ENCODE measurements at places on chromosomes 6 and 20.

DNA sequence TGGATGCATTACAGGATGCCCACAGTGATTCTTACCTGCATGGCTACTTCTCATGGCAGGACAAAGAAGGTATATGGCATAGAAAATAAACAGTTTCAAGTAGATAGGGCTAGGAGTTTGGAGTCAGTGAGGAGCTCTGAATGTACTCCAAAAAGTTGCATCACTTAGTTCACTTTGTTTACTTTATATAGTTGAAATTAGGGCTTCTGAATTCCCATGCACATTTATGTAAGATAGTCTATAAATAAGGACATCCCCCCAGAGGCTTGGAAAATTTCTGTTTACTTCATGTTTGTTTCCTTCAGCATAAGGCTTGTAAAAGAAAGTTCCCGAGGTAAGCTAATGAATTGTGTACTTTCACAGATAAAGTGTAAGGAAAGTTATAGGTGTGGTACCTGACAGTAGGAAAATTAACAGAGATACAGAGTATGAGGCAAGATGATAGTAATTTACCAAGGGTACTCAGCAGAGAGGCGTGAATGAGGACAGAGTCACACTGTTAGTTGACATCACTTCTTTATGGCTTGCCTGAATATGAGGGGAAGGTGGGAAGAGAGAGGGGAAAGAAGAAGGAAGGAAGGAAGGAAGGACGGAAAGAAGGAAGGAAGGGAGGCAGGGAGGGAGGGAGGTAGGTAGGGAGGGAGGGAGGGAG is 51.1 kb downstream of the ADTRP start:
- no peak for DNase-seq

DNA sequence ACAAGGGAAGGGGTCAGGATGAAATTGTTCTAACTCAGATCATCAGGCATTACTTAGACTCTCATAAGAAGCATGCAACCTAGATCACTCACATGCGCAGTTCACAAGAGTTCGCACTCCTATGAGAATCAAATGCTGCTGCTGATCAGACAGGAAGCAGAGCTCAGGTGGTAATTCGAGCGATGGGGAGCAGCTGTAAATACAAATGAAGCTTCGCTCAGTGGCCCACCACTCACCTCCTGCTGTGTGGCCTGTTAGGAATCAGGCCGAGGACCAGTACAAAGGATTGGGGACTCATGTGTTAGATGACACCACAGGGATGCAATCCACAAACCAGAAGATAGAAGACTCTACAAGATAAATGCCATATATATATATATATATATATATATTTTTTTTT is 31.5 kb upstream of the TOP1 start:
- no peak for DNase-seq

DNA sequence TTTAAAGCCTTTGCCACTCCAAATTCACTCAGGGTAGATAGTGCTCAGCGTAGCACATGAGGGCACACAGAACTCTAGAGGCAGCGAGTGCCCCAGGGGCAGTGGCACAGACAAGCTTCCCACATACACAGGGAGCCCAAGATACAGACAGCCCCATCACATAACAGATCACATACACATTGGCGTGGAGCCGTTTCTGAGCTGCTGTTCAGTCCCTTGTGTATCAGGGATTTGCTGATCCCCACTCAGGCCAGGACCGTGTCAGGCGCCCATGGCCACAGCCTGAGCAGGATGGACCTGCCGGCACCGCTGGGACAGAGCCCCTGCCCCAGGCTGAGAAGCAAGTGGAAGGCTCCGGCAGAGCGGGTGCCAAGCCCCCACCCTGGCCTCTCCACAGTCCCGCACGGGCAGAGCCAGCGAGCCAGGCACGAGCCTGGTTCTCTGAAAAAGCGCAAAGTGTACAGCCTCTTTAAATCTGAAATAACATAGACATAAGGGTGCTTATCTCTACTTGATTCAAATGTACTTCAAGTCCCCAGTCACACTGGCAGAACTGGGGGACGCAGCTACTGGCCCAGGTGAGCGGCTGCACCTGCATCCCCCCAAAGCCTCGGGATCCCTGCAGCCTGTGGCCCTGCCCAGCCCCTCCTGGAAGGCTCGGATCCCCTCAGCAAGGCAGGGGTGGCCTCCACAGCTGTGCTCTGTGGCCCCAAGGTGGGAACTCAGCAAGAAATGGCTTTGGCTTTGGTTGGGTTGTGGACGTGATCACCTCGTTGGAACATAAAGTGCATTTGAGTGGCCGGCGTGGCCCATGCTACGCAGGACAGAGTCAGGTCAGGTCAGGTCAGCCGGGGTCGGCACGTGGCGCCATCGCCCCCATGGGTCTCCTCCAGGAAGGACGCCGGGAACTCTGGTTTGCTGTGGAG is 231.3 kb downstream of the ERMARD start:
- DNase-seq, result no peak

DNA sequence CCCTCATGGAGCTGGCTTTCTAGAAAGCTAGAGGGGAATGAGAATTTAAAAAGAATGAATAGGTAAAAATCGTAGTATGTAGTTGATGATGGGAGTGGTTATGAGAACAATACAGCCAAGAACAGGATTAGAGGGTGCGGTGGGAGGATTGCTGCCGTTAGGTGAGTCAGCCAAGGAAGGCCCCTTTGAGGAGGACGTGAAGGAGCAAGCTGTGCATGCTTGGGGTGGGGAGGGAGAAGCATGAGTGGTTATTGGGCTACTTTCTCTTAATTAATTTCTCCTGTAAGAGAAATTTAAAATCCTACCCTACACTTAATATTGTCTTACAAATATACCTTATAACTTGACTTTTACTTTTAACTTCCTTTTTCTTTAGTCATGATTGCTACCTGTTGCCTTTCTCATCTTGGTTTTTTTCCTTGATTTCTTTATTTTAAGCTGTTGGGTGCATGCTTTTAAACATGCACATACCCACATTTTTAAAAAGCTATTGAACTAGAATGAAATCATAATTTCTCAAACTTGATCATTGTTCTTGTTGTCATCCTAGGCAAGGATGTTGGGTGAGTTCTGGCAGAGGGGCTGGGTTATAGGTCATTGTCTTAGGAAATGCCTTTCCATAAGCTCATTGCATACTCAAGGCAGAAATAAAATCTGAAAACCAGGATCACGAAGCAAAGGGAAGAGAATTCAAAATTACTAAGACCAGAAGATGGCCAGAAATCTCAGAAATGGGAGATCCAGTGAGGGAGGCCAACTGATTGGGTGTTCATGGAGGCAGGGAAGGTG is 114.5 kb downstream of the TCP11 start:
- no peak for DNase-seq

GRCh38 chr6:84667252-84668213 is 96.9 kb downstream of the TBX18 start:
- no peak for DNase-seq

GRCh38 chr6:46626228-46626909 is 26.2 kb downstream of the CYP39A1 start:
- no peak for DNase-seq

- no peak for DNase-seq
Measured at GRCh38 chr20:32607727-32608663, 22.9 kb upstream of the NOL4L start.

DNA sequence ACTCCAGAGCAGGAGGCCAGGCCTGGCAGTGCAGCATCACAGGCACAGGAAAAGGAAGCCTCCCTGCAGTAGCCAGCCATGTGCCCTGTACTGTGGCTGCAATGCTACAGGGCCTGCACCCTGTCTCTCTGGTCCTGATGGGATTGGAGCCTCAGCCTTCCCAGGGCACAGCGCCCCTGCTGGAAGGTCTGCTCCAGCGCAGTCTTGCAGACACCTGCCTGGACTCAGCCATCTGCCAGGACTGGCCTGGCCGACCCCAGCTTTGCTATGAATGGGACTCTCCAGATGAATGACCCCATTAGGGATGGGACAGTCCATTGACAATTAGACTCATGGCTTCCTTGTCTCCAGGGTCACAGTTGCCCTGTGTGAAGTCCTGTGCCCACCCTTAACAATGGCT is 251.6 kb downstream of the ERMARD start:
- no peak for DNase-seq

DNA sequence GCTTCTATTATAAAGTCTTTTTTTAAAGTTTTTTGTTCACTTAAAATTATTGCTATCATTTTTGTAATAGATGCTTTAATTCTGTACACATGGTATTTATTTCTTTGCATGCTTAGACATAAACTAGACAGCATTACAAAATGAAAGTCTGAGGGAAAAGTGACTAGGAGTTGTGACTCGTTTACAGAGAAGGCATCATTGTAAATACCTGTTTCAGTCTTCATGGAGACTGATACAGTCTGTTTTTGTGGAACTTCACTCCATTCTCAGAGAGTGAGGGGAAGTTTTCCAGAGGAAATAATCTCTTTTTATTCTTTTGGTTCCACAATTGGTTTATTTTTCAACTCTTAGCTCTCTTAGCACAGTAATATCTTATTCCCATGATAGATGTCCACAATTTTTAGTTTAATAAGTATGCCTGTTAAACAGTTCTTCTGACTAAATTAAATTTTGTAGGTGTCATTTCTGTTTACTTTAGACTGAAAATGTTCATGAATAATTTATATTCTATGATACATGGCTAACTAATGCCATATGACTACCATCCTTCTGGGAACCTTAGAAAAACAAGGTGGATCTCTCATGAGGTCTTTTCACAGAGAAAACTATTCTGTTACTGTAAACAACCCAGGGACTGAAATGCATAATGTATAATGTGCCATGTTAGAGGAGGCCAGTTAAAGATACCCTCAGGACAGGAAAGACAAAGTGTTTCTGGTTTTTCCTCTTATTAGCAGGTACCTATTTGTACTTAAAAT is 69.2 kb downstream of the MYO6 start:
- no peak for DNase-seq

- peak; percentile 12 for DNase-seq
Measured at GRCh38 chr6:157659536-157660271, 163.3 kb upstream of the SNX9 start.

DNA sequence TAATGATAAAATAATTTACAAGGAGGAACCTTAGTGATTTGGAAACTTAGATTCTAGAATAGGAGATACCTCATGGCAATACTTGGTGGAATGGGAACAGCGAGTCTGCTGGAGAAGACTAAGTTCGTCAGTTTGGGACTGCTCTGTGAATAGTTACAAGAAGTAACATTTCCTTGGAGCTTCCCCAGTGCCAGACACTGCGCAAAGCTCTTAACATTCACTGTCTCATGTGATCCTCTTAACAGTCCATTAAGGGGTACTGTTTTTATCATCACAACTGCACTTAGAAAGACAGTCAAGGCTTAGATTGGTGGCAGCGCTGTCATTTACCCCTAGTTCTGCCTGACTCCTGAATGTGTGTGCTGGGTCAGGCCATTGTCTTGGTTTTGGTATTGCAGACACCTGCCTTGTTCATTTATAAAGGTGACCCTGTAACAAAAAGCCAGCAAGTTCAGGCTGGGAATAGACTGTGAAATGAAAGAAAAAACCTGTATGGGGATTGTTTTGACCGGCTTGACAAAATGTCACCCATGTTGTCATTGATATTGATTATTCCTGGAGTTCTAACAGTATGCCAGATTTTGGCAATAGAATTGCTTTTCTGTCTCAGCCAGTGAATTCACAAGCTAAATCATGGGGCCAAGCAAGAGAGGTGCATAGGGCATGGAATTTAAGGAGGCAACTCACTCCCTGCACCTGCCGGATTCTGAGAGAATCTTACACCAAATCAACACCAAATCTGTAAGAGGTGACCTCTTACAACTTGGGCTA is 118.4 kb downstream of the SASH1 start:
- DNase-seq, result no peak

DNA sequence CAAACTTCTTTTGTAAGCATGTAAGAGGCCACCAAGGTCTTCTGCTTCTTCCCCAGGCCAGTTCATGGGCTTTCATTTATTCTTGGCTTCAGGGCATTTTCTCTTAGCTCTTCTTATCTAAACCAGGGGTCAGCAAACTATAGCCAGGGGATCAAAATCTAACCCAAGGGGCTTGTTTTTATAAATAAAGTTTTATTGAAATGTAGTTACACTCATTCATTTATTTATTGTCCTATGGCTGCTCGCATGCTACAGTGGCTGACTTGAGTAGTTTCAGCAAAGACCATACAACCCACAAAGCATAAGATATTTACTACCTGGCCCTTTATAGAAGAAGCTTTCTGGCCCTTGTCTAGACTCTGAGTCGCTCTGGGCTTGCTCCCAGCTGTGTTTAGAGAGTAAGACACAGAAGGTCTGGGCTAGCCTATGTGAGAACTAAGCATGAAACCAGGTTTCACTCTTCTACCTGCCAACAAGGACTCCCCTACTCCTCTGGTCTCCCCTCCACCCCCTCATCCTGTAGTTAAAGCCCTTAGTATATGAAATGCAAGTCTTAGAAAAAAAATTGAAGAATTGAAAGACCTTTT is 43.2 kb downstream of the KHDC1L start:
- DNase-seq, result no peak

DNA sequence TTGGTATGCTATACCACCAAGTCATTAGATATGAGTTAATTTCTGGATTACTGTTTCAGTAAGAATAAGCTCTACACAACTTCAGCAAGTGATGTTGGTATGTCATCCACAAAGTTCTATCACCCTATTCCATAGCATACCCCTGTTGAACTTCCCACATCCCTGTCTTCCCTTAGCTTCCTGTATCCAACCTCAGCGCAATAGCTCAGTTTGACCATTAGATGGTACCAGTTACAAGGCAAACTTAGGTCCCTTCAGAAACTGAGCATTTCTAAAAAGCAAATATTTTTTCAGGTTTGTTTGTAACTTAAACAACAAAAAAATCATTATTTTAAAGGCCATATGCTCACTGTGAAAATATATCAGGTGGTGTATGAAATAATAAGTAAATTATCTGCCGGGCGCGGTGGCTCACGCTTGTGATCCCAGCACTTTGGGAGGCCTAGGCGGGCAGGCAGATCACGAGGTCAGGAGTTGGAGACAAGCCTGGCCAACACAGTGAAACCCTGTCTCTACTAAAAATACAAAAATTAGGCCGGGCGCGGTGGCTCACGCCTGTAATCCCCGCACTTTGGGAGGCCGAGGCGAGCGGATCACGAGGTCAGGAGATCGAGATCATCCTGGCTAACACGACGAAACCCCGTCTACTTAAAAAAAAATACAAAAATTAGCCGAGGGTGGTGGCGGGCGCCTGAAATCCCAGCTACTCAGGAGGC is 8.8 kb upstream of the MOG start:
- no peak for DNase-seq

GRCh38 chr6:13579911-13580310 is 5.5 kb downstream of the SIRT5 start:
- no peak for DNase-seq

DNA sequence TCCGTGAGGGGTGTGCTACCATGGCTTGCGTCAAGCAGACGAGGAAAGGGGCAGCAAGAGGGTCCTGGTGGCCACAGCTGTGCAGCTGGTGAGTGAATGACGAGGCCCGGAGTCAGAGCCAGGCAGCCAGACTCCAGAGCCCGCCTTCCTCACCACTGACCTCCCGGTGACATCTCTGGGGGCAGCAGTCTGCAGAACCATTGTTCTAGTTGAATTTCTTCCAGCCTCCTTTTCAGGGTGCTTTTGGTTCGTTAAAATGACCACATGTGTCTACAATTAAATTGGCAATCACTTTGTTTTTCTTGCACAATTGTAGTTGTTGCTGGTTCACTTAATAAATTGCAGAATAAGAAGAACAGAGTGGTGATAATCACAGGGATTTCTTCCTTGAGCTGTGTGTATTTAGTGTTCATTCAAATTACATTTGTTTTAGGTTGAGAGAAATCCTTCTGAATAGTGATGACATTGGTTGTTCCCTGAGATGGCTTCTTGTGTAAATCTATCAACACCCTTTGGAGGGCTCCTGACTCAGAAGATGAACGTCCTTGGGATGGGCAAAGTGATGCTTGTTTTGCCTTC is 96.4 kb downstream of the TULP4 start:
- no peak for DNase-seq

Data from CD4-positive, alpha-beta T cell treated with Interleukin-17A for 4 hours (primary cell).